Suppressor macrophage treated with lipopolysaccharide for 1 hour (primary cell): ENCODE measurements at places on chromosomes 4 and X.
A peak's percentile ranks its signal among the peaks of the same experiment; 100 is the strongest.

DNA sequence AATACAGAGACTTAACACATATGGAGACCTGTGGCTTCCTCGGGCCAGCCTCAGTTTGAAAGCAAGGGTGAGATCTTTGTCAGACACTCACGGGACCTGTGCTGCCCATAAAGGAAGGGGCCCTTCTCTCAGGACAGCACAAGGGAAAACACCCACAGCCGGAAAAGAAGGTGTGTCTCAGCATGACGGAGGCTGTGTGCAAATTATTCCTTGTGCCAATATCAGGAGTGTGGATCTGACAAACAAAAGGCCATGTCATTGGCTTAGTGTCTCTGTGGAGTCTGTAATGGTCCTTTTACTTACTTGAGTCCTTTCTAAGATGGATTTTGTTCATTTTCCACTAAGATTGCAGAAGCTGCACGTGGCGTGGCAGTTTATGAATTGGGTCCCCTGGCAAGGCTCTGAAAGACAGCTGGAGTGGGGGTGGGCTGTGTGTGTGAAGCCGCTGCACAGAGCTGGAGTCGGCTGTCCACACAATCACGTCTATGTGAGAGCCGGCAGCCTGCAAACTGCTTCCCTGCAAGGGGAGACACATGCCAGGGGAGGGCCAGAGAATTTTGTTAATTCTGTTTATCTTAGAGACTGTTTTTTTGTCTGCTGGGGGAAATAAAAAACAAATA is 1.9 kb downstream of the ENPP6 start:
- no peak for DNase-seq

DNA sequence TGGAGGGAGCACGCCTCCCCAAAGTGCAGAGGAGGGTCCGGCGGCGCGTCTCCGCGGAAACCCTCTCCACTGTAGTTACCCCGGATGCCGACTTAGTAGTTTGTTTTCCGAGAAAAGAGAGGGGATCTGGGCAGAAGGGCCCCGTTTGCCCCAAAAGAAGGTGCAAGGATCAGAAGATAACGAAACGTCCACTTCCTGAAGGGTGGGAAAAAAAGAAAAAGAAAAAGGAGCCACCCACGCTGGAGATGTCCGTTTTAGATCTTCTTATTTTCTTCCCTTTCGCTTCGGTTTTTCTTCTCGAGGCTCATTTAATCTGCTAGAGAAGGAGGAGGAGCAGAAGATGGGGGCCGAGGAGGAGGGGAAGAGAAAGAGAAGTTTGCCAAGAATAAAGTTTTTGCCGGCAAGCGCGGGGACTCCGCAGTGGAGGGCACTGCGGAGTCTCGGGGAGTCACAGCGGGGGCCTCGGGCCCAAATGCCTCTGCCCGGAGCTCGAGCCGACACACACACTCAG is 517 bp downstream of the LEF1 start:
- DNase-seq: peak; percentile 39

- DNase-seq: no peak
Observed at GRCh38 chrX:109830157-109830703, 97.2 kb upstream of the ACSL4 start.

DNA sequence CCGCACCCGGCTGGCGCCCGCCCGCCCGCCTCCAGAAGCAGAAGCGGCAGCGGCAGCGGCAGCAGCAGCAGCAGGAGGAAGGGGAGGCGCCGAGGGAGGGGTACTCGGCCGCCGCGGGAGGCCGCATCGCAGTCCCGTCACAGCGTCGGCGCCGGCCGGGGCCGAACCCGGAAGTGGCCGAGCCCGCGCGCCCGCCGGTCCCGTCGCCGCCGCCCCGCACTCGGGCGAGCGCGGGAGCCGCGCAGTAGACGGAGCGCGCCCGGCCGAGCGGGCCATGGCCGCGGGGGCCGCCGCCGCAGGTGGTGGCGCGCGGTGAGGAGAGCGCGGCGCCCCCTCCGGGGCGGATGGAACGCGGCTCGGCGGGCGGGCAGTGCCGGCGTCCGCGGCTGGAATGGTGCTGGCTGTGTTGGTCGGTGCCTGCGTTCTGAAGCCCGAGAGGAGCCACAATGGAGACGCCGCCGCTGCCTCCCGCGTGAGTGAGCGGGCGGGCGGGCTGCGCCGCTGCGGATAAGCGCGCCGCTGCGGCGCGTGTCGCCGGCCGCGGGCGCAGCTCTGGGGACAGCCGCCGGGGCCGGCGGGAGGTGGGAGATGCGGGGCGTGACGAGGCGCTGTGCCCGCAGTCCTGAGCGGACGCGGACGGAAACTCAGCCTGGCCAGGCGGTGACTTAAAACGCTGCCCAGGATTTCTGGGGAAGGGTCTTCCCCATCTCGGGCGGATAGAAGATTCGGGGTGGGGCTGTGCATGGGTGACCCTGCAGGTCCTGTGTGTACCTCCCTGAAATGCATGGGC is at the start of gene KLHL2:
Gene KLHL2 (plus strand): TSS at position 131 of the 790 bp plus-strand sequence. CDS start 316 bp downstream, at position 447.
- peak; percentile 91 for DNase-seq

GRCh38 chr4:151784706-151785105 is 23.9 kb upstream of the GATB start:
- no peak for DNase-seq

DNA sequence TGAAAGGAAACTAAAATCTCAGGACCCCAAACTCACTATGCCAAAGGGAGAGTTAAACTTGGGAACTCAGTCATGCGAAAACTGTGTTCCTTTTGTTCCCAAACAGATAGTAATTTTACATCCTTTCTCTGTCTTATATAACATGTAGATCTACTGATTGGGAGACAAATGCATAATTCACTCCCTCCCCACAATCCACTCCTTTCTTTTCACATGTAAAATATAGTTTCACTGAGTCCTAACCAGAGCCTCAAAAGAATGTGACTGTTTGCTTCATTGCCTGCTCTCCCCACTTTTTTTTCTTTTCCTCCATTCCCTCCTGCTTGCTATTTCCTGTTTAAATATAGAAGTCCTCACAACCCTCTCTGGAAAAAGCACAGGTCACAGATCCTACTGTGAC is 699.3 kb upstream of the ADGRL3 start:
- no peak for DNase-seq

- DNase-seq: no peak
Observed at GRCh38 chr4:86452422-86452891, 92.6 kb upstream of the MAPK10 start.

DNA sequence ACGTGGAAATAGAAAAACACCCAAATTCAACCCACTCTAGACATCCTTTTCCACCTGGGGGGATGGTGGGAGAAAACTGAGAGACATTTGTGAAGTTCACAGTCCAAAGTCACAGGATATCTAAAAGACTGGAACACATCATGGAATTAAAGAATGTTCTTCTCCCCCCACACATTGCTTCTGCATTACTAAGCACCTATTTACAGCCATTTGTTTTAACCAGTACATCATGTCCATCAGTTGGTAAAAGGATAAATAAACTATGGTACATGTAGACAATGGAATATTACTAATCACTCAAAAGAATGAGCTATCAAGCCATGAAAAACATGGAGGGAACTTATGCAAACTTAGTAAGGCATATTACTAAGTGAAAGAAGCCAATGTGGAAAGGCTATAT is 185.5 kb upstream of the ANXA10 start:
- no peak for DNase-seq

- no peak for DNase-seq
Observed at GRCh38 chr4:65193985-65194384, 476.3 kb downstream of the EPHA5 start.

GRCh38 chr4:2406406-2406805 is 12.0 kb downstream of the ZFYVE28 start:
- no peak for DNase-seq

DNA sequence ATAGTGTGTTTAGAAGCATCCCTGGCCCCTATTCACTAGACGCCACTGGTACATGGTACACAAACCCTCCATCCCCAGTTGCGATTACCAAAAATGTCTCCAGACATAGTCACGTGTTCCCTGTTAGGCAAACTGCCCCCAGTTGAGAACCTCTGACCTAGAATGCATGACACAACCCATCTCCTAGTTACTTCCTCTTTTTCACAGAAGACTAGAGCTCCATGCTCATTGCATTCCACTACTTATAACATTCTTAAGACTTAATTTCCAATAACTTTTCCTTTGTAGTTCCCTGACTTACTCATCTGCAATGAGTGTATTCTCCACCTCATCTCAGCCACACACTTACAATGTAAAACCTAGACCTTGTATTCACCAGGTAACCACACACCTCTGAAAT is 68.6 kb downstream of the PRSS12 start:
- DNase-seq: peak; percentile 65

DNA sequence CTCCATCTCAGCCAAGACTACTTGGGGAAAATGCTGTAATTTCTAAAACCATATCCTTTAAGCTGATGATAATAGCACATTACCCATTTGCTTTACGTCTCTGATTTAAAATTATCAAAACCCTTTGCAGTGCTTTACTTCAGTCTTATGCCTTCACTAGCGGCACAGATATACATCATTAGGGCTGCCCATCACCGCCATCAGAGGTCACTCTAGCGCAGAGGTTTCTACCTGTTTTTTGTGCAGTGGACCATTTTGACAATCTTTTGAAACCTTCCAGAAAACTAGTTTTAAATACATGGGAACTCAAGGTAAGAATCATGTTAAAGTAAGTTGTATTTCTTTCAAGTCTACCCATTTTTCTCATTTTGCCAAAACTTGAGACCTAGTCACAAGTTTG is 592.5 kb downstream of the PPARGC1A start:
- no peak for DNase-seq

DNA sequence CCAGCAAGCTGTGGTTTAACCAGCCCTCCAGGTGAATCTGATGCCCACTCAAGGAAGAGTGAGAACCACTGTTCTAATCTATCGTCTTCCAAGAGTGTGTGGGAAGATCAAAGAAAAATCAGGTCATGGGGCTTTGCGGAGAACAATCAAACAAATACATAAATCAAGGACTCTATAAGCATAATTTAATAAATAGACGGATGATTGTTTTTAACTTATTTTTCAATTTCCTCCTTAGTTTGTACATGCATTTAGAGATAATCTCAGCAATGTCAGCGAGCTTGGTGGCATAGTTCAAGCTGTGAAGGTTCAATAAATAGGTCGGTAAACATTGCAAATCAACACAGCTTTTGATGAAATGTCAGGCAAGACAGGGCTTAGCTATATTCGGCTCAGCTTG is 84.9 kb downstream of the DMD start:
- no peak for DNase-seq

GRCh38 chr4:37632836-37633235 is 53.3 kb downstream of the RELL1 start:
- DNase-seq: no peak

- peak; percentile 18 for DNase-seq
Observed at GRCh38 chr4:131499141-131499873, 1649.8 kb upstream of the PCDH10 start.

GRCh38 chr4:105455998-105456397 is 17.9 kb downstream of the PPA2 start:
- no peak for DNase-seq

DNA sequence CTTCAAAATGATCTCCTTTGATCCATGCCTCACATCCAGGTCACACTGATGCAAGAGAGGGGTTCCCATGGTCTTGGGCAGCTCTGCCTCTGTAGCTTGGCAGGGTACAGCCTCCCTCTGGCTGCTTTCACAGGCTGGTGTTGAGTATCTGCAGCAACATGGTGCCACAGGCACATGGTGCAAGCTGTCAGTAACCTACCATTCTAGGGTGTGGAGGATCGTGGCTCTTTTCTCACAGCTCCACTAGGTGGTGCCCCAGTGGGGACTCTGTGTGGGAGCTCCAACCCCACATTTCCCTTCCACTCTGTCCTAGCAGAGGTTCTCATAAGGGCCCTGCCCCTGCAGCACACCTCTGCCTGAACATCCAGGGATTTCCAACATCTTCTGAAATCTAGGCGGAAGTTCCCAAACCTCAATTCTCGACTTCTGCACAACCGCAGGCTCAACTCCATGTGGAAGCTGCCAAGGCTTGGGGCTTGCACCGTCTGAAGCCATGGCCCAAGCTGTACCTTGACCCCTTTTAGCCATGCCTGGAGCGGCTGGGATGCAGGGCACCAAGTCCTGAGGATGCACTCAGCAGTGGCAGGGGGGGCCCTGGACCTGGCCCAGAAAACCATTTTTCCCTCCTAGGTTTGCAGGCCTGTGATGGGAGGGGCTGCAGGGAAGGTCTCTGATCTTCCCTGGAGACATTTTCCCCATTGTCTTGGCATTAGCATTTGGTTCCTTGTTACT is 137.8 kb upstream of the NUDT6 start:
- DNase-seq: no peak

- DNase-seq: no peak
Observed at GRCh38 chr4:168844353-168845049, 165.6 kb downstream of the CBR4 start.

GRCh38 chr4:150268444-150268843 is 190.2 kb downstream of the DCLK2 start:
- DNase-seq: peak; percentile 40

DNA sequence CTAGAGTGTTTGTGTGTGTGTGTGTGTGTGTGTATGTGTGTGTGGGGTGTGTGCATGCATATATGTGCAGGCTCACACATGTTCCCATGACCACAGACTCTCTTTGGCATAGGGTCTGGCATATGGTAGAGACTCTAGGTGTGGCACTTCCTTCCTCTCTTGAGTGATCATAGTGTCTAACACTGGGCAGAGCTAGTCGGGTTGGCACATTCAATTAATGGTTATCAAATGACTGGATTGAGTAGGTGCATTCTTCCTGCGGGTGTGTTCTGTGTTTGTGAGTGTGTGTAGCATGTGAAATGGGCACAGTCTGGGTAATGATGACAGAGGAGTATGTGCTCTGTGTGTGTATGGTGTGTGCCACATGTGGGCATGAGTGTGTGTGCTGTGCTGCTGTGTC is 106.5 kb downstream of the EFNB1 start:
- DNase-seq: no peak

DNA sequence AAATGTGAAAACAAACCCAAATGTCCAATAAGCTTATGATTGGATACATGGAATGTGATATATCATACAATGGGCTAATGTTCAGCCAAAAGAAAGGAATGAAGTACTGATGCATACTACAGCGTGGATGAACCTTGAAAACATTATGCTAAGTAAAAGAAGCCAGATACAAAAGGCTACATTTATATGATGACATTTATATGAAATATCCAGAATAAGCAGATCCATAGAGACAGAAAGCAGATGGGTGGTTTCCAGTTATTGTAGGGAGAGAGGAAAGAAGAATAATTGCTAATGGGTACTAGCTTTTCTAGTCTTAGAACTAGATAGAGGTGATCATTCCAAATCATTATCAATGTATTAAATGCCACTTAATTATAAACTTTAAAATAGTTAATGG is 801.3 kb downstream of the IL1RAPL1 start:
- no peak for DNase-seq

DNA sequence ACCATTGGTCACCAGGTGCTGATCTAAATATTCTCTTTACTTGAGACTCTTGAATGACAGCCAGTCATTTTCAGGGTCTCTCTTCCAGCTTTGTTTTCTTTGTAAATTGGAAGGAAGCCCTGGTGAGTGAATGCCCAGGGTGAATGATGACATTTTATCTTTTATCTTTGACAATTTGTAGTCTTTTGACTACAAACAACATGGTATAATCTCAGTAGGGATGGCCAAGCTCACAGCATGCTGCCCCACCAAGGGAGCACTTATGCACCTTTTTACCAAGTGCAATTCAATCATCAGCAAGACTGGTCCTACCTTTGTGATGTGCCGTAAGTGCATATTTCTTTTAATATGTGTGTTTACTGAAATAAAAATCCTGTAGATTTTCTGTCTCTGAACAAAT is 5.7 kb downstream of the AFM start:
- no peak for DNase-seq

- DNase-seq: no peak
Observed at GRCh38 chrX:122625239-122625638, 558.8 kb upstream of the GRIA3 start.
